Tibial nerve (tissue), 4 donors: ENCODE measurements at places on chromosomes 12 and 14.

- peaks cover 5% of the 10 kb centered on the region for H3K4me1 ChIP-seq
- DNase-seq = no peak
- no peak overlapping the region for H3K4me3 ChIP-seq
- no peaks in the 10 kb centered on the region for H3K27me3 ChIP-seq
- no peak overlapping the region for H3K27ac ChIP-seq
Observed at GRCh38 chr12:1803736-1804135, 16.6 kb upstream of the LRTM2 start.

- no peak for DNase-seq
- H3K36me3 ChIP-seq = no peaks in the 10 kb centered on the region
- H3K27me3 ChIP-seq = no peaks in the 10 kb centered on the region
- no peaks in the 10 kb centered on the region for H3K4me1 ChIP-seq
Observed at GRCh38 chr12:120940006-120940405, 35.8 kb upstream of the SPPL3 start.

DNA sequence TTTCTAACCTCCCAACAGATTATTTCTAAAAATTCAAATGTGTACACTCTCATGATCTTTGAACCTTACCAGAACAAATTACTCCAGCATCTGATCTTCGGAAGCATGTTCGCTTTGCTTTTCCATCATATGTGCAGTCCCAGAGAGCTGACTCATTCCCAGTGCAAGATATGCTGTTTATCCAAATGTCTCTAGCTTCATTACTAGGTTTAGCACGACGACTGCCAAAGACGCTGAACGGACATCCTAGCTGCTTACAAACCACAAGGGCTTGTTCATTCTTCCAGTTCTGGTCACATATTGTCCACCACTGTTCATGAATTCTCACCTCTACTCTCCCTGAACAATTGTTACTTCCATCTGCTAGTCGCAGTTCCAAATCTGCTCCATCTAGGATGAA, 40.5 kb downstream of the CD163L1 start:
- H3K36me3 ChIP-seq = no peaks in the 10 kb centered on the region
- no peak for DNase-seq
- H3K27ac ChIP-seq = no peak overlapping the region
- no peaks in the 10 kb centered on the region for H3K27me3 ChIP-seq

GRCh38 chr12:116395396-116395795, 117.9 kb upstream of the MED13L start:
- peaks cover 3% of the 10 kb centered on the region for H3K4me1 ChIP-seq
- no peak for DNase-seq
- H3K27me3 ChIP-seq = no peaks in the 10 kb centered on the region
- H3K27ac ChIP-seq = no peak overlapping the region
